CD4-positive, alpha-beta T cell treated with Interleukin-2 at 100 ng/mL for 4 hours (primary cell): ENCODE measurements at places on chromosomes 16 and 17.

- DNase-seq = no peak
Observed at GRCh38 chr17:77736199-77736585, 222.3 kb upstream of the TNRC6C start.

- no peak for DNase-seq
Observed at GRCh38 chr17:77867308-77867781, 91.2 kb upstream of the TNRC6C start.

DNA sequence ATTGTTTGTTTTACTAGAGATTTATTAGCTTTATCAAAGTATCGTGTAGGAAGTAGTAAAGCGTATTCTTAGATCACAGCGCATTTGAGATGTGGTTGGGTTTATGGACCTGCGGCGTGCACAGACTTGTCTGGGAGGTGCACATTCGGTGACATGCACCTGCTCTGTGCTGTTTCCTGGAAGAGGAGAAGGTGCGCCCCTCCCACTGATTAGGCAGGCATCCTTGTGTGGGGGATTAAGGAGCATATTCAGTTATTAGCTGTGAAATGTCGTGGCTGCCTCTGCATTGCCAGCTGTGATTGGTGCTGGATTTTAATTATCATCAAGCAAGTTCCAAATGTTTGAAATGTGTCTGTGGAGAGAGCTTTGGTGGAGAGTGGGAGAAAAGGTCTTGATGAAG is 903.8 kb upstream of the RBFOX1 start:
- no peak for DNase-seq

DNA sequence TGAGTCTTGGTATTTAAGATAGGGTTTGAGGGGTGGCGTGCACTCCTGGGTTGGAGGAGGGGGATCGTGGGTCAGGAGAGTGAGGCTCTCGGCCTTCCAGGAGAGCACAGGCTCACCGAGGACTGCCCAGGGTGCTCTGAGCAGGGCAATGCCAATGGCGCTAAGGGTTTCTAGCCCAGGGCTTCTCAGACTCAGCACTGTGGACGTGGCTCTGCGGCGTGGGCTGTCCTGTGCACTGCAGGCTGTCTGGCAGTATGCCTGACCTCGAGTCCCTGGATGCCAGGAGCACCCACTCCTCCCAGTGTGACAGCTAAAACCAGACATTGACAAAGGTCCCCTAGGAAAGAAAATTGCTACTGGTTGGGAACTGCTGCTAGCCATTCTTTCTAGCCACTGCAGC is 37.2 kb upstream of the ENDOV start:
- no peak for DNase-seq
